ENCODE measurements at places on chromosomes 12 and 14.

DNA sequence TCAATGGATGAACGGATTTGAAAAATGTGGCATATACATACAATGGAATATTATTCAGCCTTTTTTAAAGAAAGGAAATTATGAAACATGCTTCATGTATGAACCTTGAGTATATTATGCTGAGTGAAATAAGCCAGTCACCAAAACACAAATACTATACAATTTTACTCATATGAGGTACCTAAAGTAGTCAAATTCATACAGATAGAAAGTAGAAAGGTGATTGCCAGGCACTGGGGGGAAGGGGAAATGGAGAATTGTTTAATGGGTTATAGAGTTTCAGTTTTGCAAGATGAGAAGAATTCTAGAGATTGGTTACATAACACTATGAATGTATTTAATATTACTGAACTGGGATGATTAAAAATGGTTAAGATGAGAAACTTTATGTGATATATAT lies 171.4 kb downstream of the TMTC3 start:
- DNase-seq: no peak

GRCh38 chr12:75818863-75819262 lies 212.7 kb downstream of the PHLDA1 start:
- no peak for DNase-seq

DNA sequence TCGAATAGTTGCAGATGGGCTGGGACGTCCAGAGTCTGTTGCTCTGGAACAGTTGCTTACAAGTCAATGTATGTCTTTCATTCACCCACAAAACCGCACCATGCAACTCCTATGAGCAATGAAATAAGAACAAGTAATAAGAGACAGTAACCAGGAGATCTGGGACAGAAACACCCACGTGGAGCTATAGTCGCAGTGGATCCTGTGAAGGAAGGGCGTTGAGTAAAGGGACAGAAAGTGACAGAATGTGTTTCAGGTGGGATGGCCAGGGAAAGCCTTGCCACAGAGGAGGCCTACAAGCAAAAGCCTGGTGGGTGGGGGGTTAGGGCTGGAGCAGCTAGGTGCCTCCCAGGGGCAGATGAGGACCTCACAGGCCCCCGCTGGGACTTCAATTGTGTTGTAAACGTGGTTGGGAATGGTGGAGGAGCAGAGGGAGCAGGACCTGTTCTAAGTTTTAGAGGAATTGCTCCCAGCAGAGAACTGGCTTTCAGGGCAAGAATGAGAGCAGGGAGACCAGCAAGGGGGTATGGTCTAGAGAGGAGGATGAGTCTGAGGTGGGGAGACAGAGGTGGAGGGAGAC lies 86.7 kb upstream of the FZD10 start:
- no peak for DNase-seq

DNA sequence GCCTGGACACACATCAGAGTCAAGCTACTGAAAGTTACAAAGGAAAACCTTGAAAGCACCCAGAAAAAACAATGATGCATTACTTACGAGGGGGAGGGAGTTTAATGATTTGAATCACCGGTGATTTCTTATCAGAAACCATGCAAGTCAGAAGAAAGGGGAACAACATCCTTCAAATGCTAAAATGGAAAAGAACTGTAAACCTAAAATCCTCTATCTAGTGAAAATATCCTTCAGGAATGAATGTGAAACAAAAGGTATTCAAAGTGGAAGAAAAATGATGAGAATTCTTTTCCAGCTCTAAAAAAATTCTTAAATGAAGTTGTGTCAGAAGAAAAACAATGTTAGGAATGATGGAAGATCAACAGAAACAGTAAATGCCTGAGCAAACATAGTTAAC lies 16.8 kb downstream of the SCAF11 start:
- peak; percentile 30 for DNase-seq
